ENCODE measurements at places on chromosomes 11 and 22. TPM values are rescaled to one million over a fixed set of nuclear protein-coding genes. Genes with fewer than 3 reads are reported as not detected.

The ADAMTS8 gene
- total RNA-seq: 1.5 TPM

The BTG4 gene
- not detected for total RNA-seq

The CABP4 gene
- 0.98 TPM for total RNA-seq

The AIFM3 gene
- not detected for total RNA-seq

The OR52K1 gene
- not detected for total RNA-seq

The ZNF202 gene
- 9.1 TPM for total RNA-seq

The SLC5A1 gene
- 5.6 TPM for total RNA-seq

The MMP12 gene
- total RNA-seq: not detected

The APOA5 gene
- not detected for total RNA-seq

The AHNAK gene
- 828 TPM for total RNA-seq

Measured in vagina (tissue), 2 donors.